NB4 (cell line): ENCODE measurements at places on chromosomes 3 and 15.

DNA sequence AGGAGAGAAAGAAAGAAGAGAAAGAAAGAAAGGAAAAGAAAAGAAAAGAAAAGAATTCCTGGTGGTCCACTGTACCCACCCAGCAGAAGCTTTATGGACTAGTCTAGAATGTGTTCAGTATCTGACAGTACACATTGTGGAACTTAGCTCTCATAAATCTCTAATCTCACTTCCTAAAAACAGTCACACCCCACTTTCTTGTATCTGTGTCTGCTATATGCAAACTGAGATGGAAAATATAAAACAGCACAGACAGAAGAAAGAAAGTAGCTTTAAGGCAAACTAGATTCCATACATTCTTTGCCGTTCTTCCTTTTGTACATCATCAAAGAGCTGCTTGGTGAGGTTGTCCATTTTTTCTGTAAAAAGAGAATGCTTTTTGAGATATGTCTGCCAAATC lies 41.1 kb upstream of the GNB5 start:
- no peak for DNase-seq

DNA sequence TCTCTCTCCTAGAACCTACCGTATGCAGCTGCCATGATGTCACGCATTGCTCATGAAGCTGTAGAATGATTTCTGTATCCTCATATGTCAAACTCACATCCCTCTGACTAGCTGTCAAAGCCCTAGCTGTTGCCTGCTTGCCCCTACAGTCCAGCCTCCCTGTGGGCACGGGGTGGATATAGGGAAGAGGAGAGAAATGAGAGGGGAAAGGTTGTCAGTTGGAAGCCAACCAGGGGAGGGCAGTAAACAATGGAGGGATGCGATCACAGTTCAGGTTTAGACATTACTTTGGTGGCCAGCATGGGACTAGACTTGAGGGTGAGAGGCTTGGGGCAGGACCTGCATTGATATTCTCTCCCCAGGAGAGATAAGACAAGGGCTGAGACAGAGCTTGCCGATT lies 1.7 kb upstream of the HDGFL3 start:
- no peak for DNase-seq

GRCh38 chr3:522888-523287 lies 326.3 kb downstream of the CHL1 start:
- DNase-seq = no peak

DNA sequence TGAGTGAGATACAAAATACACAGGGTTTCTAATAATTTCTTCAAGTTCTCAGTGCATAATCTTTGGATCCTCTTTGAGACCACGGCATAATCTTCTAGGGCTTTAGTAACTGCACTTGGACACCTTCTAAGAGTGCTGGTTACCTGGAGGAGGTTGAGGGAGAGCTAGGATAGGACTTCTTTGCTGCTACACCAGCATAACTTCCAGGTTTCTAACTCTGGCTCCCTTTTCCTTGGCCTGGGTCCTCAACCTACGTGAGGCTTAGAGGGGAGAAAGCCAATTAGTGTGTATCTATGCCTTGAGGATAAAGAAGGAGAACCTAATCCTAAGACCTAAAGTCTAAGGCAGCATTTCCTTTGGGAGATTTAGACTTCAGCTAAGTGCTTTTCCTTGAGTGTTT lies 184.8 kb downstream of the LSAMP start:
- DNase-seq = no peak

DNA sequence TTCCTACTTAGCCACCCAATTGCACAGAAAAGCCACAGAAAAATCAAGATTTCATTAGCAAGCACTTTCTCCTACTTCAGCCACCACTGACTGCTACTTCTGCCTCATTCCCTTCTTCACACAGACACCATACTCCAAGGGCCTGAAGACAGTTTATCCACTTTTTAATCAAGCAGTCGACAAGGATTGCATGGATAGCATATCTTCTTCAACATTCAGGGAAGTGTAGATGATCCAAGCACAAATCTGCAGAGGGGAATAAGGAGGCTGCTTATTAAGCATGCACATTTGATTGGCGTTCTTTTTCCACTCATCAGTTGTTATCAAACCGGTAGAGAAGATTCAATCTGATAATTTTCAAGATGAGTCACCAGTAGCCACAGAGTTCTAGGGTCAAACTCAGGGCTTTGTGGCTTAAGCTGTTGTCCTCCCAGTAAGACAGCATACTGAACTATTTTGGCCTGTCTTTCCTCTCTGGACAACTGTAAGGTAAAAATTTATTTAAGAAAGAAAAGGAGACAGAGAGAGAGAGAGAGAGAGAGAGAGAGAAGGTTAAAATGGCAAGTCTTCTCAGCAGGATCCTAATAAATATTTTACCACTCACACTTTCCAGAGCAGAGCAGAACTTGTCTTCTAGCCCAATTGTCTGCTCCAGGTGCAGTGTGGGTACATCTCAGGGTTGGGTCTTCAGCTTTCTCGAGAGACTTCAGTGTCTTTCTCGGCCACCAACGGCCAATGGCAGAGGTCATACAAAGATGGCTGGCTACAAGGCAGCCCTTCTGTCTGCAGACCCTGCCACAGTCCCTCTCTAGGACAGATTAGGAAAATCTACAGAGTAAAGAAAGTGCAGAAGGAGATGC lies 80.6 kb upstream of the BHLHE40 start:
- peak; percentile 69 for DNase-seq

DNA sequence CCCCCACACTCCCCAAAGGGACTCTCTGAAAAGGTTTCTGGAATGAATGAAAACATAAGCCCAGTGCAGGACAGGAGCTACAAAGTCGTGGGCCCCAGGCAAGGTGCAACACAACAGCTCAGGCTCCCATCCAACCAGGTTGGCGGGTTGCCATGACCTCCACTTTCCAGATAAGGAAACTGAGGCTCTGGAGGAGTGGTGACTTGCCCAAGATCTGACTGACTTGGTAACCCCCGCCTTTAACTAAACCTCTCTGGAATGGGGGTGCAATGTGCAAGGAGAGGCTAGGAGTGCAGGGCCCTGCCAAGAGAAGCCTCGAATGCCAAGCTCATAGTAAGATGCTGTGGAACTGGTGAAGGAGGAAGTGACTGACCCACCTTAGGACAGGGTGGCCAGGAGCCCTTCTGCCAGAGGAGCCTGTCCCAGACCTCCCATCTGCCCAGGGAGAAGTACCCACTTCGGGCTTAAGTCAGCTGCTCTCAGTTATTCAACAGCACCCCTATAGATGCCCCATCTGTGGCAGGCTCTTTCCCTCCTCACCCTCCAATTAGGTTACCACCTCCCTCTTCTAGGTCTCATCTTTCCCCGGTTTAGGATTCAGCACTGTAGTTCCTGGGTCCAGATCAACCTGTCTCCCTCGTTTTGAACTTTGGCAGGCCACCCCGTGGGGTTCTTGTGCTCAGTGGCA lies 553 bp upstream of the TNNC1 start:
- DNase-seq = no peak

DNA sequence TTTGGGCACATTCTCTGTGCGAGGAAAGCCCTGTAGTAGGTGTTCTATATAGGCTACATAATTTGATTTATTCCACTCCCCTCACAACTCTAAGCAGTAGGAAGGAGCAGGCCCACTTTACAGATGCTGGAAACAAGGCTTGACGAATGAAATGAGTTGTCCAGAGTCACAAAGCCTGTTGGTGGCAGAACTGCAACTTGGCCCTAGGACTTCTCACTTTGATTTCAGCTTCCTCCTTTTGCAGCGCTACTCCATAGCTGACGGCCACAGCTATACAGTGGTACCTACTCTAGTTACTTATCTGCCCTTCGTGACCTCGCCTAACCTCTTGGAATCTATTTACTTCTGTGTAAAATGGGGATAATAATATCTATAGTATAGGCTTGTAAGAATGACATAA lies 2.5 kb upstream of the IRAK2 start:
- DNase-seq = peak; percentile 47

GRCh38 chr3:148796799-148797198 lies 30.8 kb upstream of the CPB1 start:
- no peak for DNase-seq

GRCh38 chr3:21174461-21174860 lies 576.5 kb downstream of the ZNF385D start:
- no peak for DNase-seq
